ENCODE measurements at places on chromosomes 5 and 9.
A peak's percentile ranks its signal among the peaks of the same experiment; 100 is the strongest.

- DNase-seq, result no peak
Observed at GRCh38 chr9:136474974-136475865, 7.6 kb downstream of the SEC16A start.

DNA sequence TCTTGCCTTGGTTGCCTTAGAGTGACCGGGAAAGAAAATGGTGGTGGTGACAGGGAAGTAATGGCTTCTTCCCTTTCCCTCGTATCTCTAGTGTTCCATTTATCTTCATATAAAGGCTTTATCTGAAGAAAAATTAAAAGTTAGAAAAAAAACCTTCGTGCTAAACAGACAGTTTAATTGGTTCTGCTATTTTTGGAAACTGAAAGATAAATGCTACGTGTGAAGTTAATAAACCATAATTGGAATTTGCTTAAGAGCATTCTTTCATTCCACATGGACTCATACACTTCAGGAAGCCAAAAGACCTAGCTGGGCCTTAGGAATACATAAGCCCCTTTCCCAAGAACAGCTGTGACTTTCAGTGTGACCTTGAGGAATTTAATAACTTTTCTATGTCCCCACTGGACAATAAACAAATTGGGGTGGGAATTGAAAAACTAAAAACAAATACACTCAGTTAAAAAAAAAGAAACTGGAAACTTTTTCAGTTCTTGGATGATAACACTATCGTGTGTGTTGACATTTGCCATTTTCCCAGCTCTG, 818.8 kb upstream of the WWC1 start:
- DNase-seq, result no peak

GRCh38 chr5:169599451-169599850, 15.9 kb downstream of the SPDL1 start:
- DNase-seq, result no peak

DNA sequence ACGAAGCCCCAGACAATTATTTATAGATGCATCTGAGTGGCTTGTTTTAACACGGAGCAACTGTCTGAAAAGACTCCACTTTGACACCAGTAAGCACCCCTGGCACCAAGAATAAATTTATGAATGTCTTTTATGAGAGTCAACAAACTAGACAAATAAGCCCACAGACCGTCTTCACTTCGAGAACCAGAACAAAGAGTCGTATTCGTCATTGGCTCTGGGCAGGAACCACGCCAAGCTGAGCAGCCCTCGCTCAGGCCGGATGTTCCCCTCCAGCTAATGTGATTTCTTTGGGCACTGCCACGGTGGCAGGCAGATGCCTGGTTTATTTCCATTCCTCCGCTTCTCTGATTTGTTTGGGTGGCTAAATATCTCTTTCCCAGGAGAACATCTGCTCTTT, 91.9 kb upstream of the STC2 start:
- no peak for DNase-seq

DNA sequence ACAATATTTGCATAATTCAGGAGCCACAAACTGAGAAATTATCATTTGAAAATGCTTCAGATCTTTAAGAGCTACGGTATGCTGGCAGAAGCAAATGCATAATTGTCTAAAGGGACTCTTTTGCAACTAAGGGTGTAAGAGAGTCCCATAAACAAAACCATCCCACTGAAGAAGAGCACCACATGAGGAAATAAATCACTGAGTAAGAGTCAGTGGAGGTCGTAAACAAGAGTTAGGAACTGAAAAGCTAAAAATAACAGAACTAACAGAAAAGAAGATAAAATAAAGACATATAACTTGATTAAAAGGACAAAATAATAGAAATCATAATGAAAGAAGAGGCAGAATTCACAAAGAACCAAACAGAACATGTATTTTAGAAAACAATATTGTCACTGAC, 3.5 kb upstream of the SMC2 start:
- no peak for DNase-seq

DNA sequence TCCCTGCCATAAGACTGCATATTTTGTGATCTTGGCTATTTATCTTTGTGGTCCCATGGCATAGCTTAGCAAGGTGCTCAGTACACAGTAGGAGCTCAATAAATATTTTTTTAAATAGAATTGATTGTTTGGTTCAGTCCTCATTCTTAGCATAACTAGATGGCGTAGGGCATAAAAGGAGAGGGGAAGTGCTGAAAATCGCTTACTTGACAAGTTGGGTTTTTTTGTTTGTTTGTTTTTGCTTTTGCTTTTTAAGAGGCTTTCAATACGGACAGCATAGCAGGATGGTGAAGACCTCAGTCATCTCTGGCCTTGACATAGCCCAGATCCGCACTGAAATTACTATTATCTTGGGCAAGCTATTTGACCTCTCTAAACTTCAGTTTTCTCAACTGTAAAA, 86.6 kb upstream of the RANBP3L start:
- no peak for DNase-seq

DNA sequence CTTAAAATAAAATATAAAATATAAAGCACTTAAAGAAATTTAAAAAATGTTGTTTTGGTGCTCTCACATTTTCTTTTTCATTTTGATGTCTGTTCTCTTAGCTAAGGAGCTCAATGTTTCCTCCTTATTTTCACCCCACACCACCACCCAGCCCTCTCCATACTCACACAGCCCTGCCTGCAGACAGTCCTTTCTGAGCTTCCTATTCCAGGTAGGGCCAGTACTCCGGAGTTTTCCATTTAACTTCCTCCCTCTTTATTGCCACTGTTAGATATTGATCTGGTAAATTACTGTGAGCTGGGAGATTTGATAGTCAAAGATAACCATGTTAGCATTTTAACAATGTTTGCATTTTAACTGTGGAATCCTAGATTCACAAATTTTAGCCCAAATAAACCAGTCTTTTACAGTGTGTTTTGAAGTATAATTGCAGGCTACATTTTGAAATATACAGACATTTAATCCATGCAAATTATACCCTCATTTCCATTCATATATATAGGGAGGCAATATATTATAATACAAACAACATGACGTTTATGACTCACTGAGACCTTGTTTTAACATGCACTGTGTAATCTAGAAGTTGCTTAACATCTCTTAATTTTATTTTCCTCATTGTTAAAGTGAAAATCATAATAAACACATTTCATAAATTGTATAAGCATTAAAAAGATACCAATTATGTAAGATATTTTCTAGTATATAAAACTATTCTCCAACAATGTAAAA, 927.1 kb downstream of the NR2F1-AS1 start:
- DNase-seq, result no peak

- DNase-seq, result no peak
Observed at GRCh38 chr5:105167092-105167491, 1604.5 kb upstream of the NUDT12 start.

GRCh38 chr9:12794101-12794799, 19.4 kb downstream of the LURAP1L start:
- no peak for DNase-seq

DNA sequence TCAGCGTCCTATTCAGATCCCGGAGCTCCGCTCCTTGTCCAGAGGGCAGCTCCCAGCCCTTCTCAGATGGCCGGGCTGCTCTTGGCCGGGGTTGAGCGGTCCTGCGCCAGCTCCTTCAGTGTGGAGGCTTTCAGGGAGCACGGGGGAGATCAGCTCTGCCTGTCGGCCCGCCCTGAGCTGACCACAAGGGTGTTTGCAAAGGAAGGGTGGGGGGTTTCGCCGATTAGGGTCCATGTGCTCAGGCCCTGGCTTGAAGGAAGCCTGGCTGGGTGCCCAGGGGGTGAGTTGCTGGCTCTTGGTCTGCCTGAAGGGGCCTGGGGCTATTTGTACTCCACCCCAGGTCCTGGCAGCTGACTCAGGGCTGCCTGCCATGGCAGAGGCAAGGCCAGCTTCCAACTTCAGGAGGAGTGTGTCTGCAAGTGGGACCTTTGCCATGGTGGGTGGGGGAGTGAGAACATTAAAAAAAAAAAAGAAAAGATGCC, 250.1 kb upstream of the KLF4 start:
- no peak for DNase-seq

DNA sequence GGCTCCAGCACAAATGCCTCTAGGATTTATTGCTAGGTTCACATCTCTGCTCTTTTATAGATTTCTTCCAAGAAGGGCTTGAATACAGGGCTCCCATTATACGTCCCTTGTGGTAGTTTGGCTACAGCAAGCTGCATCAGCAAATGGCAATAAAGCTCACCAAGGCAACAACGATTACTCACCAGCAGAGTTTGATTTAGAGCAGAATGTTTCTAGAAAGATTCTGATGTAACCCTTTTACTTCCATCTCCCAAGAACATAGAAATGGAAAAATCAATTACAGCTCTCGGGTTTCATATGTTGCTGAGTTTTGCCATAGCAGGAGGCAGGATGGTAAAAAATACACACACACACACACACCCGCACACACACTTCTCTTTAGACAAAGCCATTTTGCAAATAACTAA, 124.2 kb upstream of the TNPO1 start:
- no peak for DNase-seq

- no peak for DNase-seq
Observed at GRCh38 chr5:82347201-82347865, 69.2 kb upstream of the RPS23 start.

DNA sequence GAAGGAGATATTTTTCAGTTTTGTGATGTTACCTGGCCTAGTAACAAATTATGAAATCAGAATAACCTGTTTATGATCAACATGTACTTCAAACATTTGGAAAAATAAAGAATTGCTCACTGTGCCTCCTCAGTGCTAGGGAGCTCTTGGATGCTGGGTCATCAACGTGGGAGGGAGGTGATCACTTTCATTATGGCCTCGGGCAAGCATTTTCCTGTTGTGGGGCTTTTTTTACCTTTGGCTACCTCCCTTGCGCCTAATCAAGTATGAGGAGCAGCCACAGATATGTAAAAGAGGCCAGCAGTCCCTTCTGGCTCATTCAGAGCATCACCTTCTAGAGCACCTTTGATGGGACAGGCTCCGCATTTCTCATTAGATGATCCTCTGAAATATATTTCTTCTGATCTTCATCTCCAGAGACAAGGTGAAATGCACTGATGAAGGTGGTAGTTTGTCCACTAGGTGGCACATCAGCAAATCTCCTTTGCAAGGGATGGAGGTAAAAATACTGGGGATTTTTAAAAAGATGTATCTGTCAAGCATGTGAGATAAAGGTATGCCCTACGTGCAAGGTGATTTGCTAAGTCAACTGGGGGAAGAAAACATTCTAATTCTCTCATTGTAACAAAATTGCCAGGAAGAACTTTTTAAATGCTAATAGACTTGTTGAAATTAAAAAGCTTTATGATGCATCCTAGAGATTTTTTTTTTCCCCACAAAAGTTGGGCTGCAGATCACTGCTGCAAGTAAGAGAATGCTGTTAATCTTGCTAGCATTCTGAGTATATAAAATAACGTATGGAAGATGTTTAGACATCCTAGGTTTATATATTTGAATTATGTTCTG, 218.2 kb downstream of the MAST4 start:
- DNase-seq, result peak; percentile 60

GRCh38 chr5:163165277-163165676, 272.1 kb upstream of the CCNG1 start:
- no peak for DNase-seq

GRCh38 chr5:41356786-41357185, 143.5 kb upstream of the C6 start:
- DNase-seq, result no peak

DNA sequence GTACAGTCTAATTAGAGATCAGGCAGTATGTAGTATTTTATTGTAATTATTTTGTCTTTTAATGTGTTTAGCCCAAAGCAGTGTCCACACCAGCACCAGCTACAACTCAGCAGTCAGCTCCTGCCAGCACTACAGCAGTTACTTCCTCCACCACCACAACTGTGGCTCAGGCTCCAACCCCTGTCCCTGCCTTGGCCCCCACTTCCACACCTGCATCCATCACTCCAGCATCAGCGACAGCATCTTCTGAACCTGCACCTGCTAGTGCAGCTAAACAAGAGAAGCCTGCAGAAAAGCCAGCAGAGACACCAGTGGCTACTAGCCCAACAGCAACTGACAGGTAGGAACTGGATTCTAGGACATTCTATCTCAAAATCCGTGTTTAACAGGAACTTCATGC, 23.2 kb downstream of the RAD23B start:
- DNase-seq, result no peak

DNA sequence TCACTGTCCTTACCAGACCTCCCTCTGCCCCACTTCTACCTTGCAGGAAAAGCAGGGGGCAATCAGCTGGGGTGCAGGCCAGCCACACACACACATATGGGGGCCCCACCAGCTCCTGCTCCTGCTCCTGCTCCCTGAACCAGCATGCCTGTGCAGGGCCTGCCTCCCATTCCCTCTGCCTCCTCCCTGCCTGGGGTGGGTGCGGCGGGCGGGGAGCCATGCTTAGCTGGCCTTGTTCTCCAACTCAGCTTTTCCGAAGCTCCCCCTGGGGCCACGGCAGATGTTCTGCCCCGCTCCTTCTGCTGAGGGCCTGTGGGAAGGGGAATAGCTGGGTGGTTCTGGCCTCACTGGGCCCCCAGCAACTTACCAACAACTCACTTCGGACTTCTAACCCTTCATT, 89.8 kb downstream of the ZNF354C start:
- no peak for DNase-seq

- DNase-seq, result no peak
Observed at GRCh38 chr9:18890372-18890771, 142.6 kb downstream of the SAXO1 start.

DNA sequence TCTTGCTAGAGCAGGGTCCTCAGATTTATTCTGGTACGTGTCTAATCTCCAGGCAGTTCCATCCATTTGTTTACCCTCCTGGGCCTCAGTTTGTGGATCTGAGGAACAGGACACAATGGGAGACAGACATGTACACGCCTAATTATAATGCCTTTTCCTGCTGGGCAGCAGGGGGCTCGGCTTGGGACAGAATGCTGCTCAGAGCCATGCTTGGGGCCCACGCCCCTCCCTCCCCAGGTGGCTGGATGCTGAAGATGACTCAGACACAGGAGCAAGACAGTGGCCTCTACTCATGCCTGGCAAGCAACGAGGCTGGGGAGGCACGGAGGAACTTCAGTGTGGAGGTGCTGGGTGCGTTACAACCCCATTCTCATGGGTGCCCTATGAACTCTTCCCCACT, 72.7 kb upstream of the ASS1 start:
- DNase-seq, result no peak

DNA sequence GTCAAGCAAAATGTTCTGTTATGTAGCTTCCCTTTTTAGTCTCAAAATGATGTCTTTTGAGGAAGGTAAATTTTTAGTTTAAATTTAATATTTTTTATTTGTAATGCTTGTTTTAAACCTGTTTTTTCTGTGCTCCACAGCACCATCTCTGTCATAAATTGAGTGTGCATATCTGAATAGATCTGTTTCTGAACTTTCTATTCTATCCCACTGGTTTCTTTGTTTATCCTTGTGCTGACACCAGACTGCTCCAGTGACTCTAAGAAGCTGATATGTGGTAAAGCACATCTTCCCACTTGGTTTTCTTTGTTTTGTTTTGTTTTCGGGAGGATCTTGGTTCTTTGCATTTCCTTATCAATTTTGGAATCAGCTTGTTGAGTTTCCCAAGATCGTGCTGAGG, 7.1 kb upstream of the RNF145 start:
- DNase-seq, result no peak

DNA sequence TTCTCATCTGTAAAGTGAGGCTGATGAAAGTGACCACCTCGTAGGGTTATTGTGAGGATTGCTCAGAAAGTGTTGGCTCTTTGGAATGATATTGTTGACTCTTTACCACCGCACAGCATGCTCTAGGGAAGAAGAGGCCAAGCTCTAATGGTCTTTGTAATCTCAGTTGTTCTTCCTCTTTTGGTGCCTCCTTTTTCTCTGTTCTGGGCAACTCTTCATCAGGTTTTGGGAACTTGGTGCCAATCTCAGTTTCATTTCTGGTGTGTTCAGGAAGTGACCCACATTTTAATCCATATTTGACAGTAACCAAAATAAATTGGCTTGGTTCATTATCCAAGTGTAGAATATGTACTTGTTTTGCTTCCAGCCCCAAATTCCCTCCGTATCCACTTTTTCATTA, 25.1 kb downstream of the ARHGAP26 start:
- DNase-seq, result no peak
